Activated T-cell treated with anti-CD3 and anti-CD28 coated beads, Interleukin-2, amount 50 U/mL, for 72 hours (primary cell): ENCODE measurements at places on chromosomes 4 and X. TPM values are rescaled to one million over a fixed set of nuclear protein-coding genes. Genes with fewer than 3 reads are reported as not detected.

- H3K4me3 ChIP-seq = peak overlapping the region; percentile 87
- H3K4me1 ChIP-seq = peaks cover 20% of the 10 kb centered on the region
- H3K27ac ChIP-seq = peak overlapping the region; percentile 60
Observed at GRCh38 chrX:19344661-19345060, 934 bp downstream of the PDHA1 start.

GRCh38 chr4:35673137-35673536 is 571.2 kb downstream of the ARAP2 start:
- no peak for DNase-seq
- H3K4me1 ChIP-seq = no peaks in the 10 kb centered on the region
- no peak overlapping the region for H3K27ac ChIP-seq

GRCh38 chrX:115940888-115941332 is 229.6 kb upstream of the AGTR2 start:
- peak; percentile 74 for DNase-seq
- no peaks in the 10 kb centered on the region for H3K36me3 ChIP-seq
- H3K4me3 ChIP-seq = no peak overlapping the region
- peaks cover 19% of the 10 kb centered on the region for H3K4me1 ChIP-seq
- peaks cover 9% of the 10 kb centered on the region for H3K27me3 ChIP-seq
- no peak overlapping the region for H3K27ac ChIP-seq

GRCh38 chr4:74235135-74235534 is 73.1 kb upstream of the EPGN start:
- peak overlapping the region; percentile 1 for H3K27ac ChIP-seq
- H3K27me3 ChIP-seq = no peaks in the 10 kb centered on the region
- peaks cover 36% of the 10 kb centered on the region for H3K4me1 ChIP-seq
- no peak for DNase-seq
- no peak overlapping the region for H3K4me3 ChIP-seq

DNA sequence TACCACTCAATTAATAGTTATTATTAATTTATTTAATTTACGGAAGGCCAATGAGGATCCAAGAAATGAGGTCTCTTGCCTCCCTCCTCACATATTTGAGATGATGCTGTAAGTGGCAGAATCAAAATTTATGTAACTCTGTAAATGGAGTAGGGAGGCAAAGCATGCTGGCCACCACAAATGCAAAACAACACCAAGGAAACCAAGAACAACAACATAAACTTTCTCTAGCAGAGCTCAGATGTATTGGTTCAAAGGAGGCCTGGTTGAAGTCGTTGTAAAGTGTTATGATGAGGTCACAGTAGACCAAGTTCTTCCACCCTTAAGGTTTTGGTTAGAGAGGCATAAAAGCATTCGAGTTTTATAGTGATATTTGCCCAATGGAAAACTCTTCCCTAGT is 194.8 kb upstream of the FAT1 start:
- H3K27ac ChIP-seq = no peak overlapping the region
- no peaks in the 10 kb centered on the region for H3K4me1 ChIP-seq
- H3K4me3 ChIP-seq = no peak overlapping the region
- no peaks in the 10 kb centered on the region for H3K27me3 ChIP-seq
- no peak for DNase-seq
- no peaks in the 10 kb centered on the region for H3K36me3 ChIP-seq

- H3K27me3 ChIP-seq = peaks cover 11% of the 10 kb centered on the region
- H3K4me1 ChIP-seq = no peaks in the 10 kb centered on the region
- no peaks in the 10 kb centered on the region for H3K36me3 ChIP-seq
- DNase-seq = no peak
Observed at GRCh38 chr4:147052361-147052760, 106.7 kb upstream of the TTC29 start.

DNA sequence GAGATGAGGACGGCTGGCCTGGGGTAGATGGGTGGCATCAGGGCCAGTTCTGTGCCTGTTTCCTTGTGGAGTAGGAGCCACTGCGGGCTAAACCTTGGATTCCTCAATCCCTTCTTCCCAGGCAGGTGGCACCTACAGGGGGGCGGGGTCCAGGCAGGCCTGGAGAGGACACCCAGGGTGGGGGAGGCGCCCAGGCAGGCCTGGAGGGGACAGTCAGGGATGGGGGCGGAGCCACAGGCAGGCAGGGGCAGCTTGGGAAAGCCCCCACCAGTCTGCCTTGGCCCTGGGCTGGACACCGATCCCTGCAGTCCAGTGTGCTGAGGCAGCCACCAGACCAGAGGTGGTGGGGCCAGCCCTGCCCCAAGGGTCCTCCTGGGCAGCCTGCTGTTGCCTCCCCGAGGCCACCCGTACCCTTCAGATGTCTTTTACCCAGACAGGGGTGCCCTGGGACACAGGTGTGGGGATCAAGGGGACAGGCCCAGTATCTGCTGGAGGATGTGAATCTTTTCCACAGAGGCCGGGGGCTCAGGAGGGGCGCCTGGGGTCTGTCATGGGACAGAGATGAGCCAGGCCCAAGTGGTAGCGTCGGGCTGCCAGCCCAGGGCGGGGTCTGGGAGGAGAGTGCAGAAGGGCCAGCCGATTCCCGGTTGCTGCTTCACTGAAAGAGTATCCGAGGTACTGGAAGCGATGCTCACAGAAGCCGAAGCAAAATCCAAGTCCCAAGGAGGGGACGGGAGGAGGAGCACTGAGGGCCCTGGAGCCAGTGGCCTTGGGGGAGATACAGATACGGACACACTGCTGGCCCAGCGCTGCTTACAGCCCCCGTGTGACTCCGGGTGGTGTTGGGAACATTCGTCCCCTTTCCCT is 34.5 kb downstream of the LRPAP1 start:
- H3K4me1 ChIP-seq = no peaks in the 10 kb centered on the region
- no peak for DNase-seq
- H3K27ac ChIP-seq = no peak overlapping the region
- no peak overlapping the region for H3K4me3 ChIP-seq

DNA sequence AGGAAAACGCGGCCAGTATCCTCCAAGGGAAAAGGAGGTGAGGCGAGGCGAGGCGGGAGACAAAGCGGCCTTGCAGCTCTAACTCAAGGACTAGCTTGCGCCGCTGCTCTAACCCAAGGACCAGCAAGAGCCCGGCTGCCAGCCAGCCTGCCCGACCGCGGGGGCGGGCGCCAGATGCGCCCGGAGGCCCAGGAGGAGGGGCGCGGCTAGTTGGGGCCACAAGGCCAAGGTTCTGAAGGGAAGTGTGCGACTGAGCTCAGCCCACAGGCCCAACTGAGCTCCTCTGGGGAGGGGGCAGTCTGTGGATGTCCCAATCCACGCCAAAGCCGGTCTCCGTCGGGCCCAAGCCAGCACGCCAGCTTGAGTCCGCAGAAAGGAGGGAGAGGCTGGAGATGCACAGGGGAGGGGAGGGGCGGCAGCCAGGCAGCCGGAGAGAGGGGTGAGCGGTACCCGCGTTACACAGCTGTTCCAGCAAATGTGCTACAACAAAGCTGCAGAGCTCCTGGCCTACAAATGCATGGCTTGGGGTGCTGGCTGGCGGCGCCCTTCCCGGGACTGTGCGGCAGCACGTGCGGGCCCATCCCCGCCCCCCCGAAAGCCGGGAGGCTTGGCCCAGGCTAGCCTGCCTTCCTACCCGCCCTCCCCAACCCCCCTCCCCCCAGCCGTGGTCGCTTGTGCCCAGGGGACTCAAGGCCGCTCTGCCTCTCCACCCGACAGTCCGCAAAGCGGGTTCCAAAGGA is 637 bp downstream of the AMER1 start:
- H3K4me3 ChIP-seq = peak overlapping the region; percentile 86
- peaks cover 15% of the 10 kb centered on the region for H3K4me1 ChIP-seq
- peaks cover 2% of the 10 kb centered on the region for H3K27me3 ChIP-seq
- peak; percentile 14 for DNase-seq
- H3K27ac ChIP-seq = no peak overlapping the region

DNA sequence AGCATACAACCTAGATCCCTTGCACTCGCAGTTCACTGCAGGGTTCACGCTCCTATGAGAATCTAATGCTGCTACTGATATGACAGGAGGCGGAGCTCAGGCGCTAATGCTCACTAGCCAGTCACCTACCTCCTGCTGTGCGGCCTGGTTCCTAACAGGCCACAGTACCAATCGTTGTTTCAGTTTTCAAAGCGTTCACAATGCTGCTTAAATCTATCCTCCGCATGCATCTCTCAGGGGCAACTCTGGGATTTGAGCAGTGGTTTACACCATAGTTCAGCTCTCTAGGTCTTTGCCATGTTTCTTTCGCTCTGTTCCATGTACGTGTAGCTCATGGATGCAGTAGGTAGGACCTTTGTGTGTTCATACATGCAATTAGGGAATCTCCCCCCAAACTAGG is 47.2 kb downstream of the CLOCK start:
- peaks cover 7% of the 10 kb centered on the region for H3K4me1 ChIP-seq
- H3K36me3 ChIP-seq = peaks cover 2% of the 10 kb centered on the region
- DNase-seq = no peak
- no peak overlapping the region for H3K27ac ChIP-seq
- H3K4me3 ChIP-seq = no peak overlapping the region

- H3K27ac ChIP-seq = peak overlapping the region; percentile 99
- DNase-seq = peak; percentile 68
- H3K36me3 ChIP-seq = peaks cover 13% of the 10 kb centered on the region
- peaks cover 44% of the 10 kb centered on the region for H3K4me1 ChIP-seq
Observed at GRCh38 chr4:103075894-103076746, 441 bp downstream of the SLC9B2 start.

- peaks cover 35% of the 10 kb centered on the region for H3K27me3 ChIP-seq
- no peaks in the 10 kb centered on the region for H3K4me1 ChIP-seq
- DNase-seq = no peak
- no peak overlapping the region for H3K27ac ChIP-seq
- no peak overlapping the region for H3K4me3 ChIP-seq
Observed at GRCh38 chrX:31123335-31123734, 51.5 kb upstream of the FTHL17 start.

DNA sequence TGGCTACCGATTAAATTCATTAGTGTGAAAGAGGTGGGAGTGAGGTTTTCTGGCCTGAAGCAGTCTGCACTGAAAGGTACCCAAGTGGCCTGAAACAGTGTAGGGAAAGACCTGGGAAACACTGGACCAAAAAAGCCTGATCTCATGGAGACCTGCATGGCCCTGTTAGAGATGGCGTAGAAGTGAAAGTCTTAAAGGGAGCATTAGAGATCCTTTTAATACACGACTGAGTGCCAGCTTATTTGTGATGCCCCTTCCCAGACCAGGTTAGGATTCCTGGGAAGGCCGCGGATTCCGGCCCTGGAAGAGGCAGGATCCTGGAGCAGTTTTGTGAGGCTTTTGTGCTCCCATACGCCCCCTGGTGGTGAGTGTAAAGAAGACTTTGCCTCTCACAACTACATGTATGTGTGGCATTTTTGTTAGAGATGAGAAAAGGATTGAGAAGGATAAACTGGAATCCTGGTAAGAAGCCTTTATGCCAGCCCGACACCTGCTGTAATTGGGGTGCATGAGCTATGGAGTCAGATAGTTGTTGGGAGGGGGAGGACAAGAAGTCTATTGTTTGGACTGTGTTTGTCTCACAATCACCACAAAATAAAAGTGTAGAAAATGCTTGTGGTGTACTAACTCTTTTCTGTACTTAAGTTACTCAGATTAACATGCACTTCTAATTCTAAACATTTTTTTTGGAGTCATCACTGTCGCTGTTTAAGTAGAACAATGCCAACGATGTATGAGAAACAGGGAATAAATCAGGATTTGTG is 54.0 kb downstream of the JADE1 start:
- H3K27me3 ChIP-seq = no peaks in the 10 kb centered on the region
- peaks cover 30% of the 10 kb centered on the region for H3K36me3 ChIP-seq
- H3K4me1 ChIP-seq = peaks cover 52% of the 10 kb centered on the region
- DNase-seq = peak; percentile 71

The ZNF330 gene
- total RNA-seq = 47.3 TPM

The INTS12 gene
- 21.4 TPM for total RNA-seq

The PAGE5 gene
- total RNA-seq = 0.93 TPM

The SLC30A9 gene
- 47.8 TPM for total RNA-seq
